Fibroblast of lung (primary cell): ENCODE measurements at places on chromosomes 6 and 20. TPM values are rescaled to one million over a fixed set of nuclear protein-coding genes. Genes with fewer than 3 reads are reported as not detected.

The PNRC1 gene
- total RNA-seq, result 65.1 and 73.7 TPM in 2 replicates

The TMEM217 gene
- total RNA-seq, result 4.0 and 4.9 TPM in 2 replicates

The MROH8 gene
- total RNA-seq, result 1.2 and 1.3 TPM in 2 replicates

The BMP2 gene
- 10.6 and 15.9 TPM in 2 replicates for total RNA-seq

The DUSP15 gene
- not detected in 2 replicates for total RNA-seq

The VIP gene
- total RNA-seq, result not detected in 2 replicates

- no peak for DNase-seq
These were observed 1.2 kb upstream of the RAB22A start for GRCh38 chr20:58308290-58308679.

DNA sequence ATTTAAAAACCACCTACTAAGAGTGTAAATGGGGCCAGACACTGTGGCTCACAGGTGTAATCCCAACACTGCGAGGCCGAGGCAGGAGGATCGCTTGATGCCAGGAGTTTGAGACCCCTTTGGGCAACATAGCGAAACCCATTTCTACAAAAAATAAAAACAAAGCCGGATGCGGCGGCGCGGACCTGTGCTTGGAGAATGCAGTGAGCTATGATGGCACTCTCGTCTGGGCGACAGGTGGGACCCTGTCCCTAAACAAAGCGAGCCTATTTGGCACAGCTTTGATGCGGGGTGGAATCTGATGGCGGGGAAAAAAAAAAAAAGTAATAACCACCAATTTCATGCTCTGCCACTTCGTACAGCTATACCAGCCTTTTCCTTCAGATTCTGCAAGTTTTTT, 1.1 kb downstream of the TCP1 start:
- DNase-seq, result no peak

GRCh38 chr6:10421158-10421920, 6.5 kb upstream of the TFAP2A start:
- DNase-seq, result no peak
